ENCODE measurements at places on chromosomes 3 and 15.

GRCh38 chr3:184795522-184796190, 16.3 kb upstream of the VPS8 start:
- no peak for DNase-seq

DNA sequence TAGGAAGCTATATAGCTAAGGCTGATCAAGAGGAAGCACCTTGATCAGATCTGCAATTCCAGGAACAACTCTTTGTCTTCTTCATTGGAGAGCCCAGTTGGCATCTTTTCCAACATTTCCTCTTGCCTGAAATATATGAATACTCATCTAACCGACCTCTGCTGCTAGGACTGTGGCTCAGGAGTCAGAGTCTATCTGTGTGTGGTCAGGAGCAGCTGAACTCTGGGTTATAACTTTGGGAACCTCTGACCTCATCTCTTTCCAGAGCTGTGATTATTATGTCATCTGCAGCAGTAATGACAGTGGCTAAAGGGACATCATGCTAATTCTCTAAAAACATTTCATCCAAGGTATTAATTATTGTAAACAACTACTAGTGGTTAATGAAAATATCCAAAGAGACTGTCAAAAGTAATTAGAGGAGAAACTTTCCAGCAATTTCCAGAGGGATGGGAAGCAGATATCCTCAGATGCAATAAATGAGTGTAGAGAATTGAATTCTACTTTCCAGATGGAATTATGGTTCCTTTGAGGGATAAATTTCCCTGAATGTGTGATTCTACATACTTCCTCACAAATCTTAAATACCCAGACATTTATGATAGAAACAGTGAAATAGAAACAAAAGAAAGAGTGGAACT, 11.5 kb upstream of the SPINK8 start:
- no peak for DNase-seq

DNA sequence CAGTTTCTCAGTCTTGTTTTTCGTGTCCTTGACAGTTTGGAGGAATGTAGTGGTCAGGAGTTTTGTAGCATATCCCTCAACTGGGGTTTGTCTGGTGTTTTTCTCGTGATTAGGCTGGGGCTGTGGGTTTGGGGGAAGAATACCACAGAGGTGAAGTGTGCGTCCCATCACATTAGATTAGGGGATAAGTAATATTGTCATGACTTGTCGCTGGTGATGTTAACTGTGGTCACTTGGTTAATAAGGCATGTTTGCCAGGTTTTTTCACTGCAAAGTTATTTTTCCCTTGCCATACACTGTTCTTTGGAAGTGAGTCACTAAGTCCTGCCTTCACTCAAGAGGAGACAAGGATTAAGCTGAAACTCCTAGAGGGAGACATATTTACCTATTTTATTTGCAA, 39.1 kb downstream of the PAK2 start:
- no peak for DNase-seq

DNA sequence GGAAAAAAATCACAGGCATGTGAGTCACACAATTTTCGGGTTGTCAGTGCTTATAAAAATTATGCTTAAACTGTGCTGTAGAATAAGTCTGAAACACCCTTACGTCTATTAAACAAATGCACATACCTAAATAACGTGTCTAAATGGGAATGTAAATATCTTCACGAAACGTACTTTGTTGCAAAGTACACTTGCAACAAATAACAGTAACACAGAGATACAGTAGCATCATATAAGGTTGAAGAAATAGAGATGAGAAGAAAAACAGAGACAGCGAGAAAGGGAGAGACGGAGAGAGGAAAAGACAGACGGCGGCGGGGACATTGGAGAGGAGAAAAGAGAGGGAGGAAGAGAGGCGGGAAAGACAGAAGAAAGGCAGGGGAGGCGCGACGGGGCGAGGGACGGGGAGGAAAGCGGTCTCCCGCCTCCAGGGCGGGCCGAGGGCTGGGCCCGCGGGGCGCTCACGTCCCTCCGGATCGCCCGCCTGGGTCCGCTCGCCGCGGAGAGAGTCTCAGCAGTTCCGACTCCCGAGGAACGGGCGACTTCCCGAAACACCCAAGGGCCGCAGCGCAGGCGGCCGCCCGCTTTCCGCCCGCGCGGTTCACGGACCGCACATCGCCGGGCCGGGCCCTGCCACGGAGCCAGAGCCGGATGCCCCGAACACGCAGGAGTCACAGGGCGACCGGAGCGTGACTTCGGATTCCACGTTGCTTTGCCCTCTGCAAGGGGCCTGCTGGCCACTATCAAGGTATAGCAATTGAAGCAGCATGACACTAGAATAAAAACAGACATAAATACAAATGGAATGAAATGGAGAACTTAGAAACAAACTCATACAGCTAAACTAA, 153.4 kb downstream of the LMLN start:
- DNase-seq, result no peak

- no peak for DNase-seq
These were observed 3.2 kb downstream of the ZIC1 start for GRCh38 chr3:147412261-147412916.

GRCh38 chr3:42077785-42078184, 13.4 kb upstream of the TRAK1 start:
- DNase-seq, result no peak

All from activated CD4-positive, alpha-beta T cell treated with anti-CD3 and anti-CD28 coated beads, Interleukin-2, amount 50 U/mL, for 4 hours (primary cell).